ENCODE measurements at places on chromosomes 12 and 14.

- no peak for DNase-seq
These were observed 655 bp upstream of the DYNLL1 start for GRCh38 chr12:120495186-120495730.

GRCh38 chr12:28527631-28528249 is 337.5 kb downstream of the CCDC91 start:
- DNase-seq = no peak

- no peak for DNase-seq
These were observed 62.7 kb downstream of the NOS1 start for GRCh38 chr12:117298648-117299225.

GRCh38 chr14:100802766-100803165 is 23.2 kb upstream of the MEG3 start:
- no peak for DNase-seq

DNA sequence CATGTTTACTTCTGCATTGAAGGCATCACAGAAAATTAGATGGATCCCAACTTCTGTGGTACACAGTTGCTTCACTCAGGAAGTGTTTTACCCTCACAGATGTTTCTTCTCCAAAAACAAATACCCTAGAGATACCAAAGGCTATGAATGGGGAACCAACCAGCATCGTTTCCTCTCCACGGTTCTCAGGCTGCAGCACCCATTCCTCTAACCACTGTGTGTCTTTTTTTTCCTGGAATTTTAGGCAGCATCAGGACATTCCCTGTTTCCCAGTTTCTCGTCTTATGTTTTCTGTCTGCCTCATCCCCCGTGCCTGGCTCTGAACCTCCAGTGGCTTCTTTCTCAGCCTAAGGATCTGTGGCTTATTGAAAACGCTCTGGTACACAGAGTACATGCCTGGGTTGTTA is 72.0 kb upstream of the TBX5 start:
- no peak for DNase-seq

DNA sequence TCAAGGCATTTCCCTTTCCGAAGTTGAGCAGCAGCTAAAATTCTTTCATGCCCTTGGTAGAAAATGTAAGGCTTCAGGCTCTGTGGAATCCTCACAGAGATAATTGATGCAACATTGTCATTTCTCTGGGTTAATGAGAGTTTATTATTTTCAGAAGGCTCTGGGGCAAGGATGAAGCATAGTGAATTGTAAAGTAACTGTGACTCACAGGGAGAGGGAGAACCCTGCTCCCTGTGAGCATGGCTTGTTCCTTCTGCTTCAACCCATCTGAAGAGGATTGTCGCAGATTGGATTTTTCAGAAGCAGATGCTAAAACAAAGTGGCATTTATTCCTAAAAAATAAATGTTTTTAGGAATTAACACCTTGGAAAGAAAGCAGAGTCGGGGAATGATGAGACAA is 41.2 kb downstream of the APOBEC1 start:
- DNase-seq = no peak

DNA sequence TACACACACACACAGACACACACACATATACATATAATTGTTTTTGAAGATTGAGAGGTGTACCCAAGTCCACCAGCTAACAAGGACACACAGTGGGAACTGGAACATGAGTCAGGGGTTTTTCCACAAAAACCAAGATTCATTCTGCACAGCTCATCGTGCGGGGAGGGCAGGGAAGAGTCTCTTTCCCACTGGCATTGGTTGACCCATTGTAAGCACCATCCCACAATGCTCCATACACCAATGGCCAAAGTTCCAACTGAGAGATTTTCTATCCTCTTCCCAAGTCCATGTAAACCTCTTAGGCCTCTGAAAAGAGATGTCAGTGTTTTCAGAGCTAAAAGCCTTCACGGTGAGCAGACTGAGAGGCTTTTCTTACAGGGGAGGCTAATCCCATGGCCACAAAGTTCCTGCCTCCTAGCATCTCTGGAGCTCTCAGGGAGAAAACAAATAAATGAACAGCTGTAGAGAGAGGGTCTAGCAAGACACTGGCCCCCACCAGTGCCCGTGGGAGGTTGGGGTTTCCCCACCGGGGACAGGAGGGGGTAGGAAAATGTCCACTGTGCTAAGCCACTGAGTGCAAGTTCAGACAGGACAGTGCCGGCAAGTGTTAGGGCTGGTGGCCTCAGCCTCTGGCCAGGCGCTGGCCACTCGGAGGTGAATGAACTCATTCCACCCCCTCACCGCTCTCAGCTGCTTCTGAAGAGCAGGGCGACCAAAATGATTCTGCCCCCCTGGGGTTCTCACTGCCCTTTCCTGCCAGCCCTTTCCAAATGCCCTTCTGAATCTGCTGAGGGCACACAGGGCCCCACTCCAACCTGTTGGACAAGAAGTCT is 21.5 kb upstream of the TC2N start:
- no peak for DNase-seq

- DNase-seq = no peak
These were observed 303.3 kb downstream of the MED13L start for GRCh38 chr12:115973968-115974724.

GRCh38 chr12:129696405-129696804 is 207.4 kb downstream of the TMEM132D start:
- no peak for DNase-seq

DNA sequence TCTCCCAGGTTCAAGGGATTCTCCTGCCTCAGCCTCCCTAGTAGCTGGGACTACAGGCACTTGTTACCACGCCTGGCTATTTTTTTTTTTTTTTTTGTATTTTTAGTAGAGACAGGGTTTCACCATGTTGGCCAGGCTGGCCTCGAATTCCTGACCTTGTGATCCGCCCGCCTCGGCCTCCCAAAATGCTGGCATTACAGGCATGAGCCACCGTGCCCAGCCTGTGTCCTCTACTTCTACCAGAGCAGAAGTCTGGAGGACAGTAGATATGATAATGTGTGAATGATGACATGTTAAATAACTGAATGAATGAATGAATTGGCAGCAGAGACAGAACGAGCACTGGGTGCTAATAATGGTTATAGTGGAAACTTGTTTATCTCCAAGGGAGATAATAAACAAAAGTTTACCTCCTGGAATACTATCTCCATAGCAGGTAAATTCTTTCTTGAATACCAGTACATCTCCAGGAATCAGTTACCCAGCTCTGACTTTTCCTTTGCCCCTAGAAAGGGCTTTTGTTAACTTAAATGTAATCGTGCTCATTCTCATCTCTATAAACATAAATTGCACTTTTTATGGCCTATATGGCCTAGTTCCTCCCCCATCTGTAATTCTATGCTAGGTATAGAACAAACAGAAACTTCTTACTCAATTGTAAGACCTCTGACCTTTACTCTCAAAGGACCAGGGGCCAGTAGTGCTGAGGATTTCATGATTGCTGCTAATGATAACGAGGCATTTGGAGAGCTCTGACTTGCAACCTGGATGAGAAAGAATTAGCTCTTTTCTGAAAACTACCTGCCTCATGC is 7.2 kb upstream of the LGALS3 start:
- no peak for DNase-seq

GRCh38 chr12:131800594-131801135 is 27.5 kb upstream of the MMP17 start:
- no peak for DNase-seq

GRCh38 chr14:91186515-91187066 is 57.9 kb downstream of the GPR68 start:
- no peak for DNase-seq

GRCh38 chr12:2334271-2334670 is 281.5 kb downstream of the CACNA1C start:
- no peak for DNase-seq
